ENCODE measurements at places on chromosomes 5 and 9. TPM values are rescaled to one million over a fixed set of nuclear protein-coding genes. Genes with fewer than 3 reads are reported as not detected.

GRCh38 chr5:149632311-149633251 lies 51.3 kb downstream of the ARHGEF37 start:
- DNase-seq: peak; percentile 96

DNA sequence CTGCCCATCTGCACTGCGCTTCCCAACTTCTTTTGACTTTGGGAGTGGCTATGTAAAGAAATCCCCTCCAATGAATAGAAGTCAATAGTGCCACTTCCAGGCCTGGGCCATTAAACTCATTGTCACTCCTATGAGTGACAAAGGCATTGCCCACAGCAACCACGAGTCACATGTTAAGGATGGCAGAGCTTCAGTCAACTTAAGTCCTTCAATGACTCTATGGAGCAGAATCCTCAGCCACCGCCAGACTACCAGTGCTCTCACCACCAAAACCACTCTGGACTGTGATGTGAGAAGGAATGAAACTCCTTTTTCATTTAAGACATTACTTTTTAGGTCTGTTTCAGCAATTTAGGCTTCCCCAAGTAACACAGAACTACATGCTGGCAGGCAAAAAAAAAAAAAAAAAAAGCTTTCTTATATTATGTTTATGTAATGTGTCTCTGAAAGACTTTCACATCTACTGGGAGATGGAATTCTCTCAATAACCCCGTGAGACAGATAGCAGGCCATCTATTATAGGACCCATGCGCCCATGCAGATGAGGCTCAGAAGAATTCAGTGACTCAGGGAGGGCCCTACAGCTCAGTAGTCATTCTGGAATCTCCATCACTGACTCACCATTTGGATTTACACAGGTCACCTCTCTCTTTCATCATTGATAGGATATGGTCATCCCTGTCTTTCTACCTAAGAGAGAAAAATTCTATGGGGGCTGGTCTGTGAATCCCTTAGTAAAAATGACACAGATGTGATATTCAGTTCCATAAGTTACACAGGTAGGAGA lies 180.5 kb downstream of the CEMIP2 start:
- DNase-seq: no peak

GRCh38 chr9:121472446-121472845 lies 27.2 kb downstream of the GGTA1 start:
- no peak for DNase-seq

DNA sequence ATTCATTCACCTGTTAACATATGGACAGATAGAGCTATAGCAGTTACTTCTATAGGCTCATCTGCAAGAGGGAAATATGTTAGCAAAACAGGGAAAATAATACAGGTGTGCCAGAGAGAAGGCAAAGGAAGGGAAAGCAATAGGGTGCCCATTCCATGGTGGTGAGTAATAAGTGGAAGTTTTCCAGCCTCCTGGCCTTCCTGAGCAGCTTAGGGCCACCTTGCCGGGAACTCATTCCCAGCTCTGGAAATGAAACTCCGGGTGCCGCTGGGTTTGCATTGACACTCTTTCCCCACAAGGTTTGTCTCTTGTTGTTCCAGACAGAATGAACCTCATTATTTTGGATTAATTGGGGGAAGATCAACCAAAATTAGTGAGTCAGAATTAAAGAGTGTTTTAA lies 58.4 kb downstream of the SLC1A3 start:
- no peak for DNase-seq

- DNase-seq: no peak
Measured at GRCh38 chr5:148511810-148512347, 128.1 kb downstream of the FBXO38 start.

GRCh38 chr9:95102001-95102433 lies 215.5 kb downstream of the FANCC start:
- DNase-seq: no peak

- peak; percentile 23 for DNase-seq
Measured at GRCh38 chr9:33230756-33231622, 9.0 kb upstream of the SPINK4 start.

DNA sequence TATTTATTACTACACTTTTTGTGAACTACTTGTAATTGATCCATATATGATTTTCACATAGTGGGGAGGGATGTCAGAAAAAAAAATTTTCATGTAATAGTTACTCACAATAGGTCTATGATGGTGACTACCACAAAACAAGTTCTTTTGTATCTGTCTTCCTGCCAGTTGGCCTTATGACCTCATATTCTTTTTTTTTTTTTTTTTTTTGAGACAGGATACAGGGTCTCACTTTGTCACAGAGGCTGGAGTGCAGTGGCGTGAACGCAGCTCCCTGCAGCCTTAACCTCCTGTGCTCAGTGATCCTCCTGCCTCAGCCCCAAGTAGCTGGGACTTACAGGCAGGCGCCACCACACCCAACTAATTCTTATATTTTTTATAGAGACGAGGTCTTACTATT lies 10.9 kb downstream of the SEC24A start:
- DNase-seq: no peak

DNA sequence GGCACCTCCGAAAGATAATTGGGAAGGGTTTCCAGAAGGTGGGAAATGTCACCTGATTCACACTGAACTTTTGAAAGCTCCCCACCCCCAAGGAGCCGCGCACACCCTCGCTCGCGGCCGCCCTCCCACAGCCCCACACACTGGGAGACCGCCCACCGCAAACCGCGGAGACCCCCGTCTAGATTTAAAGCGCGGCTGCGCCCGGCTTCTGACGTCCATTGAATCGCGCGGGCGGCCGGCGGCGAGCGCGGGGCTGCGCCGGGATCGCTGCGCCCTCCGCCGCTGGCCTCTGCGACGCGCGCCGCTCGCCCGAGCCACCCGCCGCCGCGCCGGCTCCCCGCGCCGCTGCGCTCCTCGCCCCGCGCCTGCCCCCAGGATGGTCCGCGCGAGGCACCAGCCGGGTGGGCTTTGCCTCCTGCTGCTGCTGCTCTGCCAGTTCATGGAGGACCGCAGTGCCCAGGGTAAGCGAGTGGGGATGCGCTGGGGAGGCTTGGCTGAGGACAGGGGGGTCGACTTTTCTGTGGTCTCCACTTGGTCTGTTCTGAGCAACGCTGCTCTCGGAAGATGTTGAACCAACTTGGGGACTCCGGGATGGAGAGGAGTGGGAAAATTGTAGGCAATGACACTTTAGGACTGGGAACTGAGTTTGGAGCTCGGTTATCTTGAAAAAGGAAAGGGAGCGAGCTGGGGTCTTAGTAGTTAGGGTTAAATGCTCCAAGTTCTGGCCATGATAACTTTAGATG lies at the start of gene FST:
TSS of gene FST (plus strand) at position 214 of the 743 bp plus-strand sequence. CDS start at position 377, 163 bp downstream.
- DNase-seq: peak; percentile 34

DNA sequence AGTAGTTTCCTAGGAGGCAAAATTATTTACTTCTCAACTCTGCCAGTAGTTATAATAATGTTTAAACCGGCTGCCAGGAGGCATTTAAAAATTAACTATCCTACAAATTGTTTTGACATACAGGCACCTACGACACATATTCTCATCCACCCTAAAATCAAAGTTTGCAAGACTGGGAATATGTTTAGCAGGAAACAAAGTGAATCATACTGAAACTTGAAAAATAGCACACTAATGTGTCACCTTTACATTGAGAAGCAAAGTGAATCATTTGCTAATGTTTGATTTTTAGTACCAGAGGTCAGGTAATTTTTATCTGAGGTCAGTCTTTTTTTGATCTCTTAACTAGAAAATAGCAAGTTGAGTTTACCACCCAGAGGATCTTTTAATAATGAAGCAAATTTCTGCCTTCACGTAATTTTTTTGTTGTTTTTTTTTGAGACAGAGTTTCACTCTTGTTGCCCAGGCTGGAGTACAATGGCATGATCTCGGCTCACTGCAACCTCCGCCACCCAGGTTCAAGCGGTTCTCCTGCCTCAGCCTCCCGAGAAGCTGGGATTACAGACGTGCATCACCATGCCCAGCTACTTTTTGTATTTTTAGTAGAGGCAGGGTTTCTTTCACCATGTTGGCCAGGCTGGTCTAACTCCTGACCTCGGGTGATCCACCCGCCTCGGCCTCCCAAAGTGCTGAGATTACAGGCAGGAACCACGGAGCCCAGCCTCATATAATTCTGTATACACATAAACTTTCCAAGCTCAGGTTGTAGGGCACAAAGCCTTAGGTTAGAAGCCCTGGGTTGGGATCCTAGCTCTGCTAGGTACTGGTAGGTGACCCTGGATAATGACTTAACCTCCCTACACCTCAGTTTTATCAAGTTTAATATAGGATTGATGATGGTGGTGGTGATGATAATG lies 124.3 kb downstream of the UGCG start:
- no peak for DNase-seq

DNA sequence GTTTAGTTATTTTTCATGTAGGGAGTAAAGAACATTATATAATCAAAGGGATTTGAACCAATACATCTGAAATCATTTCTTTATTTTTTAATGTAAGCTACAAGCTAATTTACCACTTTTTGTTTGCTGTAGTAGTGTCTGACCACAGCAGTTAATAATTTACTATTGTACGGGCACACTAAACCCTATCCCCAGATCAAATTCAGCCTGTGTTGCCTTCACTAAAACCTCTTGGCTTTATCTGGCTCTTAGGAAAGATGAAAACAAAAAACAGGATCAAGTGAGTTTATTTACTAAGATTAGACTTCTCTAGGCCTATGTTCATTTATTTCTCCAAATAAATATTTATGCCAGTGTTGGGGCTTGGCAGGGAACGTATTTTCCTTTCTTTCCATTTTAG lies 384.1 kb downstream of the EBF1 start:
- no peak for DNase-seq

GRCh38 chr5:139446956-139447779 lies 7.8 kb upstream of the DNAJC18 start:
- DNase-seq: no peak

DNA sequence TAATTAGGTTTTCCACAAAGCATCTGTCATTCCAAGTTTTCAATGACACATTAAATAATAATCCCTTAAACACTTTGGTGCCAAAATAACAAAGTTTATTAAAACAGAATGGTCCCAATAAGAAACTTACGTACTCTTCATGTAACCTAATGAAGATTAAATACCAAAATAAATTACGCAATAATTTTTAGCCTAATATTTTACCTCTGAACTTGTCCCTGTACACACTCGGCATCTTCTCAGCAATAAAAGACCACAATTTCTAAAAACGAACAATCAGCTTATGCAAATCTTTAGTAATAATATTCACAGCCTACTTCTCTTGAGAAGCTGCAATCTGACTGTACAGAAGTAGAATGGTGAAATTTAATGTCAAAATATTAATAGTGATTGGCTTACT lies 163.6 kb downstream of the ZDHHC21 start:
- DNase-seq: no peak

- no peak for DNase-seq
Measured at GRCh38 chr9:110027671-110028081, 180.3 kb downstream of the C9orf152 start.

Gene SH2D3C
- not detected for total RNA-seq

Gene BOD1
- 87.4 TPM for total RNA-seq

Gene SLC9A3
- 1.1 TPM for total RNA-seq

Gene CBY3
- not detected for total RNA-seq

Gene HSPB3
- not detected for total RNA-seq

Gene PCDHA8
- 1.1 TPM for total RNA-seq

Gene ARHGAP26
- total RNA-seq: 112 TPM

Gene PAPPA
- total RNA-seq: not detected

Gene IFNK
- total RNA-seq: not detected

Gene TIMD4
- total RNA-seq: not detected

Gene DMRTA1
- 2.8 TPM for total RNA-seq
